ENCODE measurements at places on chromosomes 6 and 20. TPM values are rescaled to one million over a fixed set of nuclear protein-coding genes. Genes with fewer than 3 reads are reported as not detected.

The DLL1 gene
- 14.4 TPM for total RNA-seq

The CCN6 gene
- total RNA-seq = 0.56 TPM

The TRIM40 gene
- not detected for total RNA-seq

The HLA-DQA2 gene
- 0.96 TPM for total RNA-seq

The HSD17B8 gene
- total RNA-seq = 13.6 TPM

The FAM209B gene
- not detected for total RNA-seq

The GNMT gene
- 1.1 TPM for total RNA-seq

The BNIP5 gene
- not detected for total RNA-seq

The EDN1 gene
- total RNA-seq = 5.9 TPM

The ARFGEF3 gene
- 6.0 TPM for total RNA-seq

The ZNF391 gene
- total RNA-seq = 2.2 TPM

The ATP6V1G2 gene
- total RNA-seq = 2.6 TPM

The PTPRK gene
- 19.9 TPM for total RNA-seq

The SMLR1 gene
- total RNA-seq = not detected

The NT5E gene
- 16.6 TPM for total RNA-seq

The UBE2C gene
- not detected for total RNA-seq

The GFRAL gene
- 0.47 TPM for total RNA-seq

The HCK gene
- total RNA-seq = 22.4 TPM

The CLDN20 gene
- not detected for total RNA-seq

The CLPSL2 gene
- total RNA-seq = not detected

The RAB23 gene
- 7.2 TPM for total RNA-seq

The HAO1 gene
- total RNA-seq = not detected

The GPLD1 gene
- 9.7 TPM for total RNA-seq

The ERMARD gene
- total RNA-seq = 30.3 TPM

The GMPR gene
- 24.5 TPM for total RNA-seq

The ANKEF1 gene
- 4.5 TPM for total RNA-seq

The RNF182 gene
- 1.9 TPM for total RNA-seq

The TREM1 gene
- 5.8 TPM for total RNA-seq

The COL20A1 gene
- not detected for total RNA-seq

The ADGRB3 gene
- 4.4 TPM for total RNA-seq

The EPPIN gene
- total RNA-seq = not detected

The EIF2S2 gene
- total RNA-seq = 64.8 TPM
